ENCODE measurements at places on chromosomes 16 and 17.

GRCh38 chr17:64994781-64995538, 61.6 kb downstream of the GNA13 start:
- no peak for DNase-seq

DNA sequence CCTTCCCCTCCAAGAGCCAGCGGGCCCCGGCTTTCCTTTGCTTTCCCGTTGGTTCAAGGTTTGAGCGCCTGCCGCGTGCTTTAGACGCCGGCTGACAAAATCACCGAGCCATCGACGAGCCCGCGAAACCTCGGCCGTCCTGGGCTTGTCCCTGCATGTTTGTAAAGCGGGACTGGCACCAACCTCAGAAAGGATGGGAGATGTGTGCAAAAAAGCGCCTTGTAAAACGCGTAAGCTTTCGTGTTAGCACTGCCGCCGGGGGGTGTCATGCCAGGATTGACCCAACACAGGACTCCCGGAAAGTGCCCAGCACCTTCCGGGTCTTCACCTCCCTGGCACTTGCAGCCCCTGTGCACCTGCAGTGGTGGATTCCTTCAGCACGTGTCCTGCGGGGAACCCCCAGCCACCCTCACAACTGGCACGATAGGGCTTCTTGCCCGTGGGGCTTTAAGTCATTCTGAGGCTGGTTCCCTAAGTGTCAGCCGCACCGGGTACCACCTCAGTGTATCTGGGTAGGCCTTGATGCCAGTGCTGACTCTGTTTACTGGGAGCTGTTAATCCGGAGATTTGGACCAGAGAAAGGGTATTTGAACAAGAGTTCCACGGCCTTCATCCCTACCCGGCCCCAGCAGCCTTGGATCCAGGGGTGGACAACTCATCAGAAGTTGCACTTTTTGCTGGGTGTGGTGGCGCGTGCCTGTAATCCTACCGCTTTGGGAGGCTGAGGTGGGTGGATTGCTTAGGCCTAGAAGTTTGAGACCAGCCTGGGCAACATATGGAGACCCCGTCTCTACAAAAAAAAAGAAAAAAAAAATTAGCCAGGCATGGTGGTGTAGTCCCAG, 817 bp downstream of the NDUFAF8 start:
- DNase-seq = no peak

GRCh38 chr17:42647778-42648177, 11.3 kb upstream of the TUBG2 start:
- DNase-seq = no peak

DNA sequence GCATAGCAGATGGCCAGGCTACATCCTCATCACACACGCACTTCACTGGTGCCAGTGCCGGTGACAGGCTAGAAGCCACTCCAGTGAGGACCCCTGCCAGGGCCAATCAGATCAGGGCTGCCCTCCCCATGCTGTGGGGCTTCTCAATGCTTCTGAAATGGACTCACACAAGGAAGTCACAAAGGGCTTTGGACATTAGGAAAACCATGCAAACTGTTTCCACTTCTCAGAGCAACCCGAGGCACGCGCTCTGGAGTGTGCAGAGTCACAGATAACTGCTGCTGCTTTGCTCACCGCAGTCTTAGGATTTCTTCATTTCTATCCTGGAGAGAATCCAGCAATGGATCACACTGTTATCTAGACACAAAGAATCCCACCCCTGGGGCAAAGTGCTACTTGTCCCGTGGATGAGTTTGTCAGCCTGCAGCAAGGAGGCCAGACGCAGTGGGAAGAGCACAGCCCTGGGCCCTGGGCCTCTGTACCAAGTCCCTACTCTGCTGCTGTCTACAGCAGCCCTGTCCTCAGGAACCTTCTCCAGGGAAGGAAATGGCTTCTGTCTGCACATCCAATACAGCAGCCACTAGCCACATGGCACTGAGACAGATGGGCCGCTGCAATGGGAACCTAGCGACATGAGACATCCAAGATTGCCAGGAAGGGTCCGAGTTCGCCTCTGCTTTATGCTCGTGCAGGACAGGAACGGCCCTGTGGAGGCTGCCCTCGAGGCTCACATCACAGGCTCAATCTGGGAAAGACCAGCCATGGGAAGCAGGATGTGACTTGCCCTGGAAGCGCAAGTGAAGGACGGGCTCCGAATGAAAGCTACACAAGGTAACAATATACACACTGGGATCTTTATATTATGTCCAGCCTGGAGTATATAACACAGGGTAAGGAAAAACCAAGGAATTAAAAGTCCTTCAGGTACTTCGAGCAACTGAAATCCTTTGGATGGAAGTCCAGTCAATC, 169.3 kb downstream of the ZFHX3 start:
- DNase-seq = no peak

- DNase-seq = no peak
Measured at GRCh38 chr17:34412965-34413441, 50.0 kb upstream of the CCL1 start.

DNA sequence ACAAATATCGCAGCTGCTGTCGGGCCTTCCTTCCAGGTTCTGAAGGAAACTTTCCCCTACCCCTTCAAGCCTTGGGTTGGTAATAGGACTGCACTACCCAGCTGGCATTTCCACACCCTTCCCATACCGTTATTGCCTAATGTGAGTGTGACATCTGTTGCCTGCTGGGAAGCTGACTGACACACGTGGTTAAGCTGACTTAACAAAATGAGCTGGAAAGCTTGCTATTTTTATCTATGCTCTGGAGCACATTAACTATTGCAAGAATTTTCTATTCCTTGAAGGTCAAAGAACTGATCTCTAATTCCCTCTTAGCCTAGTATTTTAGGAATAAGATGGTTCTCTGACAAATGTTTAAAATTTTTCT, 79.5 kb downstream of the PMP22 start:
- no peak for DNase-seq

DNA sequence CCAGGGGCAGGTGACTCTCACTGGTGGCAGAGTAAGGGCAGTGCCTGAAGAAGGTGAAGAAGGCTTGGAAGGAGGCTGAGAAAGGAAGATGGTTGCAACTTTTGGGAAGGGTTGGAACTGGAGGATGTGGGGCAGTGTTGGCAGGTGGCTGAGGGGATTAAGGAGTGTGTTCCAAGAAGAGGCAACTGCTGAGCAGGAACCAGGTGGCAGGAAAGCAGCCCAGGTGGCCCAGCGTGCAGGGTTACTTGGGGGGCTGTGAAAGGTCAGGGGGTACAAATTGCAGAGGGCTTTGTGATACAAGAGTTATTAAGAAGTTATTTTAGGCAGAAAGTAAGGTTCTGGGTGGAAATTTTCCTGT, 28.6 kb downstream of the WSCD1 start:
- no peak for DNase-seq

DNA sequence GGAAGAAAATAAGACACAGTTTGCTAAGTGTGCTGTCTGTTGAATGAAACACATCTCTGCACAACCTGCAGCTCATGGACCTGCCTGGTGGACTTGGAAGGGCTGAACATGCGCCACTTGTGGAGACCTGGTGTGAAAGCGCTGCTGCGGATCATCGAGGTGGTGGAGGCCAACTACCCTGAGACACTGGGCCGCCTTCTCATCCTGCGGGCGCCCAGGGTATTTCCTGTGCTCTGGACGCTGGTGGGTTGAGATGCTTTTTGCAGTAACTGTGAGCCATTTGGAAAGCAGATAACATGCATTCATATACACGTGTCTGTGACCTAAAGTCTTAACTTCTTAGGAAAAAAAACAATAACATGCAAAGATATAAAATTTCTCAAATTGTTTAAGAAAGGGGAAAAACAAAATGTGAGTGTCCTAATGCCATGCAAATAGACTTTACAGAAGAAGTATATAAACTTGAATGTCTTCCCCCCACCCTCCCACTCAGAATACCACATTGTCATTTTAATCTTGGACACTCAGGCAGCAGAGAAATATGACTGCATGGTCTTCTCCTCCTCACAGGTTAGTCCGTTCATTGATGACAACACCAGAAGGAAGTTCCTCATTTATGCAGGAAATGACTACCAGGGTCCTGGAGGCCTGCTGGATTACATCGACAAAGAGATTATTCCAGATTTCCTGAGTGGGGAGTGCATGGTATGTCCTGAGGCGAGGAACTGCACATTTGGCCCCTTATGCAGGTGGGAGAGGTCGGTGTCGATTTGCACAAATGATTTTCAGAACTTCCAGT, 65.6 kb downstream of the SEC14L1 start:
- no peak for DNase-seq

GRCh38 chr16:89320782-89321501, 103.4 kb downstream of the ZNF778 start:
- DNase-seq = no peak

DNA sequence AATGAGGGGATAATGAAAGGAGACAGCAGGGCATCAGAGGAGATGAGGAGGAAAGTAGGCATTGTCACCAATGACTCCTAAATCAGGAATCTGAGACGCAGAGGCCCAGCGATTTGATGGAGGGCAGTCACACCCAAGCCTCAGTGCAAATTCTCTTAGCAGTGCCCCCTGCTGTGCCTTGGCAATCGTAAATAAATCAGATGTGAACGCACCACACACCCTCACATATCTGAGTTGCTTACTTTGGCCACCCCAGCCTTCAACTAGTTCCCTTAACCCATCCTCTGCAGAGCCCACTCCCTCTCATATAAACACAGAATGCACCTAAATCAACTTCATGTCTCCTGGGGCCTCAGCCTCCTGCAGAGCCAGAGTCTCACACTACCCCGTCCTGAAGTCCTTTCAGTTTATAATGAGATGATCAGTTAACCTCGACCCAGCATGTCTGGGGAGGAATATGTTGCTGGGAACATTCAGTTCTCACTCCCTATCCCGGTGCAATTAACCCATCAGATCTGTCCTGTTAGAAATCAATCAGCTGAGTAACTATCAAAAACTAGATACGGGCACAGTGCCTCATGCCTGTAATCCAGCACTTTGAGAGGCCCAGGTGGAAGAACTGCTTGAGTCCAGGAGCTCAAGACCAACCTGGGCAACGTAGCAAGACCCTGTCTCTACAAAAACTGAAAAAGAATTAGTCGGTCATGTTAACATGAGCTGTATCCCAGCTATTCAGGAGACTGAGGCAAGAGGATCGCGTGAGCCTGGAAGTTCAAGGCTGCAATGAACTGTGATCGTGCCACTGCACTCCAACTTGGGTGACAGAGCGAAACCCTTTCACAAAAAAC, 78.4 kb downstream of the SLC39A11 start:
- no peak for DNase-seq

GRCh38 chr17:6092182-6092902, 22.2 kb downstream of the WSCD1 start:
- no peak for DNase-seq

GRCh38 chr17:40932608-40933007, 4.8 kb downstream of the KRT23 start:
- no peak for DNase-seq

DNA sequence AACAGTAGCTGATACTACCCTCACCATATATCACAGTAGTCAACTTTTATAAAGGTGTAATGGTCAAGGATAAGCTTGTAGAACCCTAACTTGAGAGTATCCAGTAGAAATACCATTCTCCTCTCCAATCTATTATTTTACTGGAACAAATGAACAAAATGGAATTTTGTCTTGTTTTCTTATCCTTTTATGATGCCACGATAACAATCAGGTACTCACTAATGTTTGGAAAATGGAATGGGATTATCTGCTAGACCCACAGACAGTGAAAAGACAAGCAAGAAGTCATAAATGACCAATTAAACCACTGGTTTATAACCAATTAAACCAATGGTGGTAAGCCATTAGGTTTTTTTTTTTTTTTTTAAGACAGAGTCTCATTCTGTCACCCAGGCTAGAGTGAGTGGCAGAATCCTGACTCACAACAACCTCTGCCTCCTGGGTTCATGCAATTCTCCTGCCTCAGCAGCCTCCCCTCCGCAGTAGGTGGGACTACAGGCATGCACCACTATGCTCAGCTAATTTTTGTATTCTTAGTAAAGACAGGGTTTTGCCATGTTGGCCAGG, 10.4 kb downstream of the GPATCH8 start:
- no peak for DNase-seq

DNA sequence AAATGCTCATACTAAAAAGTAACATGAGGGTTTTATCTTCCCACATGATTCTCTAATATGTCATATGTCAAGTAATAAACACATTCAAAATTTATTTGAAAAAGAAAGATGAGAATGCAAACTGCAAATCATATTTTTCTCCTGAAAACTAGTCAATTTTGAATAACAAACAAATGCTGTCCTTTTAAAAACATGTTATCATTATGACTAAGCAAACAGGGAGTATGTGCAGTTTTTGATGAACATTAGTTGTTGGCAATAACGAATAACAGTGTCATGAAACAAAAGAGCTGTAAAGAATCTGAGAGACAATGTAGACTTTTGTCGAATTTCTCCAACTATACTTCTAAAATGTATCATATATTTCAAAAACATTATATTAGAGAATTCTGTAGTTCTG, 34.8 kb downstream of the RPGRIP1L start:
- no peak for DNase-seq

- no peak for DNase-seq
Measured at GRCh38 chr16:29844575-29845331, 18.3 kb downstream of the CDIPT start.

DNA sequence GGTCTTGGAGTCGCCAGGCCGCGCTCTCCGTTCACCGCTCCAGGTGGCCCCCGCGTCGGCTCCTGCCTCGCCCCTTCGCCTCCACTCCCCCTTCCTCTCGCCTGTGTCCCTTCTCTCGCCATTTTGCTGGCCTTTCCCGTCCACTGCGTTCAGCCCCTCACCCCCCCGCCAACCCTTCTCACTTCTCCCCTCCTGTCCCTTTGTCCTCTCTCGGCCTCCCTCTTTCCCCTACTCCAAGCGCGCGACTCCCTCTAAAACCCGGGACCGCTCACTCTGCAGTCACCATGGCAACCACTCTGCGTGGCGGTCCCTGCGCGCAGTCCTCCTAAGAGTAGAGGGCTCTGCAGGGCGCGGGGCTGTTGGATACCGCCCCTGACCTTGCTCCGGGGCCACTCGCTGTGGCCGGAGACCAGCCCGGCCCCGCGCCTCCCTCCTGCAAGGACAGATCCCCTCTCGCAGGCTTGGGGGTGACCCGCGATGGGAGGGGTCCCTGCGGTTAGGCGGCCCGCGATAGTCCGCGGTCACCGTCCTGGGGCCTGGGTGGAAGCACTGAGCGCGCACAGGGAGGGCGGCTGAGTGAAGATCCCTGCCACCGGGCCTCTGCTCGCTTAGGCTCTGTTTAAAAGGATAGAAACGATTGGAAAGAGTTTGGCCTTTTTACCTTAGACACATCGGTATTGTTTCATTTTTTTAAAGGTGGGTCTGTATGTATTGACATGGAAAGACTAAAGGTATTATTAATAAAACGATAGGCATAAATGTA, 454 bp downstream of the CCDC40 start:
- no peak for DNase-seq

GRCh38 chr16:25106567-25107465, 4.7 kb upstream of the LCMT1 start:
- peak; percentile 88 for DNase-seq

- DNase-seq = no peak
Measured at GRCh38 chr17:38743556-38744171, 4.5 kb downstream of the PCGF2 start.

- DNase-seq = peak; percentile 12
Measured at GRCh38 chr16:48117217-48118105, 38.3 kb downstream of the ABCC12 start.
